ENCODE measurements at places on chromosomes 5 and 9.

DNA sequence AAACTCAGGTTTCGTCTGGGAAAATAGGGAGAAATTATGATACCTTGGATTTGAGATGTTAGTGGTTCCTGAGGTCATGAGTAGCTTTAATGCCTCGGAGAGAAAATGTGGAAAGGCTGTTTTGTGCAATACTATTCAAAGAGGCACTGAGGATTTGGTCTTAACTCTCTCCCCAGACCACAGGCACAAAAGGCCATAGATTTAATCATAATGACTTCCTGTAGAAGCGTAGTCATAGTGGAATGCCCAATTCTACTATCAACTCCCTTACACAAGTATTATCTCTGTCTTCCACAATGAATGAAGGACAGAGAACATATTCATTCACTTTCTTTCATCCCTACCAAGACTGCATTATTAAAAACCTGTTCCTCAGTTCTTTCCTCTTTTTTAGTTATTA lies 153.0 kb upstream of the FTMT start:
- no peak for DNase-seq

DNA sequence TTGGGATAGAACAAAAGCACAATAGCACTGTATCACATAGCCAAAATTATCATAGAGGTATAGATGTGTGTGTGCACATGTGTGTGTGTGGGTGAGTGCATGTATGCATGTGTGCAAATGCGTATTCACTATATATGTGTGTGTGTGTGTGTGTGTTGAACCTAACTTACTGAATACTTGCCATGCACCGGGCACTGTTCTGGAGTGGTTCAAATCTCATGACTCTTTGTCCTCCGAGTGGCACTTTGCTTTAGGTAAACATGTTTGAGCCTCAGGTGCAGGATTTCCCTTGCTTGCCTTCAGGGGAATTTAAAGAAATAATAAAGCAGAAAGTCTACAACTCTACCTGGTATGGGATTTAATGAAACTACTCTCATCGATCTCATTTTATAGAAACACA lies 183.5 kb upstream of the GDNF start:
- no peak for DNase-seq

DNA sequence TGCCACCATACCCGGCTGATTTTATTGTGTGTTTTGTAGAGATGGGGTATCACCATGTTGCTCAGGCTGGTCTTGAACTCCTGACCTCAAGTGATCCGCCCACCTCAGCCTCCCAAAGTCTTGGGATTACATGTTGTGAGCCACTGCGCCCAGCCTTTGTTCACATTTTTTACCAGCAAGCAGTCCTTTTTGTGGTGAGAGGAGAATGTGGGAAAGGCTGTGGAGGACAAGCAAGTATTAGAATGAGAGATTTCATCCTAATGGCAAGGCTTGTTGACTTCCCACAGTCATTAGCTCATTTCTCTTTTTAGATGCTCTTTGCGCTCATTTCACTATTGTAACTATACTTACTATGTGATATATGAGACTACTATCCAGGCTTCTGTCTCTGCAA lies 6.1 kb downstream of the IL31RA start:
- DNase-seq = no peak

GRCh38 chr9:116208417-116209232 lies 55.0 kb downstream of the PAPPA start:
- no peak for DNase-seq

DNA sequence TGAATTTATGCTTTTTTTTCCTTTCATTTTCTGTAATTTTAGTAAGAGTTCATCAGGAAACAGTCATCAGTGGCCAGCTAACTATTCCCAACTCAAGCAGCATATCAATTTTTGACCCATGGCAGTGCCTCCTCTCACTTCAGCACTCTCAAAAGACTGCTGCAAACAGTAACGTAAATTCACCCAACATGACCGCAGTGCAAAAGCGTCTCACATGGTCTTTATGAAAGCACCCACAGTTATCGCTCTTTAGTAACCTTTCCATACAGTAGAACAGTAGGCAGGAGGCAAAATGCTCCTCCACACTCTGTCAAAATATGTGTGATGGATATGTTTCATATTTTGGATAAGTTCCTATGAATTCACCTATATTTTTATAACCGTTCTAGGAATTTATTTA lies 48.6 kb downstream of the PARP8 start:
- no peak for DNase-seq

GRCh38 chr5:103393101-103393754 lies 134.7 kb downstream of the MACIR start:
- DNase-seq = no peak

- no peak for DNase-seq
Observed at GRCh38 chr9:76519075-76519835, 60.3 kb downstream of the GCNT1 start.

GRCh38 chr9:134206311-134207300 lies 42.2 kb upstream of the RNU6ATAC start:
- DNase-seq = peak; percentile 24

DNA sequence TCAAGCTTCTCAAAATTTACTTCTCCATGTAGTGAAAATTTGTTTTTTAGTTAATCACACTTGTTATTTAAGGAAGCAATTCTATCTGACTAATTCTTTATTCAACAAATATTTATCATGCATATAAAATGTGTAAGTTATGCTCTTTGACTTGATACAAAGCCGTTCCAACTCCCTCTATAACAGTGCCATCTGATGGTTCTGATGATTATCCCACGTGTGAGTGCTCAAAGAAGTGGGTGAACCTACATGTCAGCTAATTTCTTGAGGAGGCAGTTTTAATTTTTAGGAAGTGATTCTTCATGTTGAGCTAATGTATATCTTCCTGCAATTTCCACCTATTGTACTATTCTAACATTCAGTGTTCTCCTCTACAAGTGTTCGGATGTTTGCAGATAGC lies 88.8 kb upstream of the BRINP1 start:
- no peak for DNase-seq

DNA sequence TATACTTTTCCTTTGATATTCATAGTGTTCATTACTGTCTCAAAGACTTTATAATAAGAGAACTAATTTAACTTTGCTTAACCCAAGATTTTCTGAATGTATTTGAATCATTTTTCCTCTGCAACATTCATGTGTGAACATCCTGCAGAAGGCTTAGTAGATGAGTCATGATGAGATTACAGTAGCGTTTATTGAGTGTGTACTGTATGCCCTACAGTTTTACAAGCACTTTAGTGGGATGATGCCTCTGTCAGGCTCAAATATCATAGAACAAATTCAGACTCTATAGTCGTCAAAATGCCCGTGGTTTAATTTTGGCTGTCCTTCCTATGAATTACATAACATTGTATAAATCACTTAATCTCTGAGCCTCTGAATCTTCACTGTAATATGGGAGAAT lies 41.2 kb downstream of the FYB1 start:
- DNase-seq = no peak

- DNase-seq = no peak
Observed at GRCh38 chr5:113204525-113205161, 228.0 kb downstream of the DCP2 start.

- DNase-seq = no peak
Observed at GRCh38 chr5:135097390-135097789, 63.4 kb upstream of the PITX1 start.

DNA sequence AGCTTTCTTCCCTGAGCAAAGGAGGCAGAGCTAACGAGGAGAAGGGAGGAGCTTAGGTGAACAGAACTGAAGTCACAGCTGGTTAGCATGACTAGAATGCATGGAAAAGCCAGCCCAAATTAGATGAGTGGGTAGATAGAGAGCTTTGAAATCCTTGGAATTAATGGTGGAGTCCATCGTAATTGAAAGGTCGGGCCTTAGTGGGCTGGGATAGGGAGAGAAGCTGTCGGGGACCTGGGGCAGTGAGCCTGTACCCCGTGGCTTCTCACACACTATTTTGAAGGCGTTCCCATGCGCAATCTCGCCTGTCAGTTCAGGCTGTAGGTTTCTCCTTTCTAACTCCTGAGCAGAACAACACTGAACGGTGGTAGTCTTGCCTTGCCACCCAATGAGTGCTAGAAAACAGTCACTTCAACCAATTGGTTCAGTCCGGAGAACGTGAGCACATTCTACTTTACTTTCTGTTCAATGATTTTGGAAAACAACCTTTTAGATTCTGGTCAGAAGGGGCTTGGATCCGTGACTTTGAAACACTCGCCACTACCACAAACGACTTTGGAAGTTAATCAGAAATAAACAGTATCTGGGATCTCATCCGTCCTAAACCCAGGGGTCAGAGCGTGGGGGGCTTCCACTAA lies 655 bp upstream of the RAI14 start:
- no peak for DNase-seq

DNA sequence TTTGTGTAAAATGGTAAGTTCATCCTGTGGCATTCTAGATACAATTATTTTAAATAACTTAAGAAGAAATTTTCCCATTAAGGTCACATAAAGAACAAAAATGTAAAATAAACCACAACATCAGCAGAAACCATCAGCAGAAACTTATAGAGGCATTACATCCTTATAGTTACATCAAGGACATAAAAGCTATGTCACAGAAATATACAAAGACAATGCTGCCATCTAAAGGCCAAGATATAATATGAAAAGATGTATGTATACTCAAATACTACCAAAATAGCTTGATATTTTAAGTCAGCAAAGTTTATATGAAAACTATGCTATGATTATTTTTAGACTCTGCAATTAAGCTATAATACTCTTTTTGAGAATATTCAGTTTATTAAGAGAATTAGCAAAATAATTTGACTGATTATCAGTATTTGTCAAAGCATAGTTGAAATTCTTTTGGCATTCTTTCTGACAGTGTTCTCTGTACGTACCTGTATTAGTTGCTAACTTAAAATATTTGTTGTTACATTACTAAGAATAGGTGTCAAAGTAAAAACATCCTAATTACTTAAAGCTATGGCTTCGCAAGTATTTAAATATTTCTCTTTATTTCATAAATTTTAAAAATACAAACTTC lies 36.2 kb downstream of the FBXL17 start:
- DNase-seq = no peak

DNA sequence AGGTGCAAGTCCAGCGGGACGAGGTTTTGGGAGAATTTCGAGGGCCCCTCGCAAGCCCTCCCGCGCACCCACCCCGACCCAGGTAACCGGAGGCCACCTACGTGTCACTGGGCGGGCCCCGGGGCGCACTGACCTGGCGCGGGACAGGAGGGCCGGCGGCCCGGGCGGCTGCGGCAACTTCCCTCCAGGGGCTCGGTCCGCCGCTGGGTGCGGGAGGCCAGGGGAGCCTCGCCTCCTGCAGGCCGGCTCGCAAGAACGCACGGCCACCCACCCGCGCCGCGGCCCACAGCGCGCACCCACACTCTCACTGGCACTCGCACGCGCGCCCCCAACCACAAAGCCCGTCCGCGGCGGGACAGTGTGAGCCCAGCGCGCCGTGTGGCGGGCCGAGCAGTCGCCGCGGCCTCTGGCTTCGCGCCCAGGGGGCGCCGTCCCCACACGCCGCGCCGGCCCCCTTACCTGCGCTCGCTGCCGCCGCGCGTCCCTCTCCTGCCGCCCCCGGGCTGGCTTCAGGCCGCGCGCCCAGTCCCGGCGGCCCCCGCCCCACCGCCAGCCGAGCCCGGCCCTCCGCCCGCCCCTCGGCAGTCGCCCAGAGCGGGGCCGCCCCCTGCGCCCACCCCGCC lies 451 bp downstream of the LPAR1 start:
- peak; percentile 57 for DNase-seq

- DNase-seq = no peak
Observed at GRCh38 chr9:124471761-124472160, 21.5 kb downstream of the ADGRD2 start.

GRCh38 chr9:37656936-37657335 lies 6.2 kb downstream of the FRMPD1 start:
- DNase-seq = no peak

DNA sequence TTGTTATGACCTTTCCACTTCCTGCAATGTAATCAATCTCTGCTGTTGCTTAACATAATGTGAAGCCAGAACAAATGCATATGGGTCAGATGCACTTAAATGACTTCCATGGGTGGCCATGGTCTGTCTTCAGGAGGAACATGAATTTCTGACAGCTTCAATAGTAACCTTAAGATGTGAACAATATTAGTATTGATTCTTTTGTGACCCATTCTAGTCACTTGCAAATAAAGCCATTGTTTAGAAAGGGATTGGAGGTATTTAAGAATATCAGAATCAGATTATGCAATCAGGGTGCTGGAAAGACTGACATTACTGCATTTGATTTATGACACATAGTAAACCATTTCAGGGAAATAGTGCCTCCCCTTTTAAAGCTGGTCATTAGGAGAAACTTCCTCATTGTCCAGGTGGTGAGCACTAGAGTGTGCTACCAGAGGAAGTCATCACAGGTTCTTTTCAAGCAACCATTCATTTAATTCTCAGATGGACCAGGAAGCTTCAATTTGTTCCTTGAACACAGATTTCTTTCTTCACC lies 32.1 kb downstream of the GRIN3A start:
- no peak for DNase-seq

- DNase-seq = no peak
Observed at GRCh38 chr9:14066831-14067230, 247.1 kb downstream of the NFIB start.

GRCh38 chr9:133130685-133131244 lies 9.7 kb upstream of the RALGDS start:
- DNase-seq = no peak

DNA sequence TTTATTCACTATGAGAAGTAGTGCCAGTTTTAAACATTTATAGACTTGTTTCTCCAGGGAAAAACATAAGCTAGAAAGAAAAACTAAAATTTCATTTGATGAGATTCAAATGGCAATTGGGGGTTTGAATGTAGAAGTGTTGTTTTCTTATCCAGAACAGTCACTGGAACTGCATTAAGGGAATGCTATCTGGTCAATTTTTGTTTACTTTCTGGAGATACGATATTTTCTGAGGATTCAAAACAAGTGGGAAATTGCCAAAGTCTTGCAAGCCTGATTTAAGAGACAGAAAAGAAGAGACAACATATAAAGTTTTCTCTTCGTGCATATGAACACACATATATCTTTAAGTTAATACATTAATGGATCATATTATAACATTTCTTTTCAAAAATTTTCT lies 118.4 kb downstream of the NXNL2 start:
- DNase-seq = no peak

DNA sequence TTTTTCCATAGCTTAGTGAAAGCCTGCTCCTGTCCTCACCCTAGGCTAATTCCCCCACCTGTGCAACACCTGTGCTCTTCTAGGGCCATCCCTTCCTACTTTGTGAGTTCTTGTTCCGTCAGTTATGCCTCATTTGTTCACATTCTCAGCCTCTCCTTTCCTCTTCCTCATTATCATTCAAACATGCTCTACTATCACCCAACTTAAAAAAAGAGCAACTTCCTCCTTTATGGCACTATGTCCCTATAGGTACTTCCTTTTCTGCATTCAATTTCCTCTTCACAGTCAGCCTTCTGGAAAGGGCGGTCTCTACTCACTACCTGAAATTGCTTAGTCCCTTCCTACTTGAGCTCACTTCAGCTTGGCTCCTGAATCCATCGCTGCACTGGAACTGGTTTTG lies 111.8 kb upstream of the LHFPL2 start:
- DNase-seq = no peak

DNA sequence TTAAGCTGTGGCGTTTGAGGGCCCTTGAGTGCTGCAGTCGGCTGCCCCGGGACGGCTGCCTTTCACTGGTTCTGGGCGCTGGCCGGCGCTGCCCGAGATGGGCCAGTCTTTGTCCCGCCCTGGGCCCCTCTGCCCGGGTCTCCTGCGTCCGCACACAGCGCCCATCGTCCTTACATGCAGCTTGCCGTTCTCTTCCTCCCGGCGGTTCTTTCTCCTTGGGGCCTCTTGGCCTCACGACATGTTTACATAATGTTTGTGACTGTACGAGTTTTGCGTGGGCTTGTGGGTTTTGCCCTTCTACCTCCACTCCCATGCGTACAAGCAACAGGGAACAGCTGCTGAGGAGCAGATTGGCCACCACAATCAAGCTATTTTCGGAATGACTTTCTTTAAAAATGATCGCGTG lies 618 bp downstream of the TNPO1 start:
- peak; percentile 77 for DNase-seq
